Motor neuron (in vitro differentiated cells): ENCODE measurements at places on chromosomes 5 and 9. TPM values are rescaled to one million over a fixed set of nuclear protein-coding genes. Genes with fewer than 3 reads are reported as not detected.

ARHGEF39 gene
- 5.7 and 6.6 TPM in 2 replicates for total RNA-seq

AK3 gene
- 99.5 and 113 TPM in 2 replicates for total RNA-seq

DMGDH gene
- 10.2 and 10.8 TPM in 2 replicates for total RNA-seq

CFAP157 gene
- total RNA-seq: 9.0 and 15.6 TPM in 2 replicates
